Ovary (tissue), 10 donors: ENCODE measurements at places on chromosomes 4 and X. TPM values are rescaled to one million over a fixed set of nuclear protein-coding genes. Genes with fewer than 3 reads are reported as not detected.

DNA sequence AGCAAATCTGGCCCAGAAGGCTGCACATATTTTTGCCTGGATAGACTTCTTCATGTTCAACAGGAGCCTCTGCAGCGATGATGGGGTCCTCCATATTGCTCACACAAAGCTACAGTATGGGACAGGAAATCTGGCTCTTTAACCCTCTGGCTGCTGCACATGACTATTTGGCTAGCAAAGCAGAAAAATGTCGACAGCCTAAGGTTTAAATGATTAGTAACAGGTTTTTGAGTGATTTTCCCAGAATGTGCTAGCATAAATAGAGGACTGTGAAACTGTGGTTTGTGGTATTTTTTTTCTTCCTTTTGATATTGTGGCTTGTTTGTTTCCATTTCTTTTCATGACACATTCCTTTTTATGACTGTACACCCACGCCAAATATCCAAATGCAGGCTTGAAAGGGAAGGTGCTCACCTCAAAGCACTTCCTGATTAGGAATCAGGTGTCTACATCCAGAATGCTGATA is 120.2 kb upstream of the GK2 start:
- no peak for DNase-seq

Gene PLAC8
- 15.4 TPM for total RNA-seq

GRCh38 chrX:7318661-7319060 is 170.7 kb upstream of the PUDP start:
- no peak for DNase-seq

GRCh38 chr4:150591406-150591805 is 9.5 kb downstream of the MAB21L2 start:
- DNase-seq: no peak

- no peak for DNase-seq
These were observed 68.5 kb upstream of the DDX60 start for GRCh38 chr4:168387091-168387490.

DNA sequence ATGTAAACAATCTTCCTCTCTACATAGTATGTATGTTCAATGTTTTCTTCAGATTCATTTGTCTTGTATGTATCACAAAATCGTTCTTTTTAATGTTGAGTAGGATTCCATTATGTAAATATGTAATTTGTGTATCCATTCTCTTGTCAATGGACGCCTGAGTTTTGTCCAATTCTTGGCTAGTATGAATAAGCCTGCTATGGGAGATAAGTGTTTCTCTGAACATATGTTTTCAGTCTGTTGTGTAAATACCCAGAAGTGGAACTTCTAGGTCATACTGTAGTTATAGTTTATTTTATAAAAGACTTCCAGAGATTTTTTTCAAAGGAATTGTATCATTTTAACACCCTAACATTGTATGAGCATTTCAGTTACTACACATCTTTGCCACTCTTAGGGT is 2.8 kb downstream of the SMIM31 start:
- DNase-seq: no peak

Gene TRPC5OS
- total RNA-seq: not detected

DNA sequence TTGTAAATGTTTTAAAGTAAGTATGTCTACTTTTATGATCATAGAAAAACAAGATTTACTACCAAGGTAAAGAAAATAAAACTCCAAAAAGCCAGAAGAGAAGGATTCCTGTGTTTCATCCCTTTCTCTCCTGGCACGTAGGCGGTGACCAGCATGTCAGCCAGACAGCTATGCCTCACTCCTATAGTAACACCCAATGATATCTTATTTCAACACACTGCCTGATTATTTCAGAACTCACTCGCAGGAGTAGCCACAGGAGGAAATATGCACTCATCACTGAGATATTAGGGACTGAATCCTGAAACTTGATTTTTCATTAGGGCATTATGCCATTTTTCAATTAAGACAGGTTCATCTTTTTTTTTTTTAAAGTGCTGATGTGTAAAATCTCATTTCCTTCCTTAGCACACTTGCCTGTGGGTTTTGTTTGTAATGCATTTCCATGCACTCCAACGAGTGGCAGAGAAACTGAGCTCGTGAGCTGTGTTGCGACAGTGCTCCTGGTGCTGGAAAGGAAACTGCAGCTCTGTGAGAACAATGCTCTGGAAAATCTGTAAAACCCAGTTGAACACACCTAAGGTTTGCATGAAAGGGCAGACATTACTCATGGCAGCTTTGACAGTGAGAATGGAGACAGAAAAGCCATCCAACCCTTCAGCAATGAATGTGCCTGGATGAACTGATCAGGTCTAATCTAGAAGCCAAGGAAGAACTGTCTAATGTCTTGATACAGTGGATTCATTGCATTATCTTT is 18.2 kb downstream of the RAI2 start:
- DNase-seq: no peak

- no peak for DNase-seq
These were observed 9.7 kb downstream of the SMIM10 start for GRCh38 chrX:135000516-135000915.

DNA sequence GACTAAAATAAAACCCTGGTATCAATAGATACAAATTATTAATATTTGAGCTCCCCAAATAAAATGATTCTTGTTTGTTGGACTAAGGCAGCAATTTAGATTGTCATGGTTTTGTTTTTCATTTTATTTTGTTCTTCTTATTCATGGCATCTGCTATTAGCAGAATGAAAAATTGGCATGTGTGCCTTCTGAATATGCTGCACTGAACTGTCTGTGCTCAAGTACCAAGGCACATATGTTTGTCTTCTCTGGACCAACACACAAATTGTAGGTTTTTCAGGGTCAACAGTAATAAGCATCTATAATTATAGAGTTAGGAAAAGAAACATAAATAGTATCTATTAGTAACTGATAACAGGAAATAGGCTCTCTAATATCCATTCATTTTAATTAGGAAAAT is 121.1 kb downstream of the BANK1 start:
- no peak for DNase-seq

Gene CLDN34
- 0.45 TPM for total RNA-seq
